ENCODE measurements at places on chromosomes 11 and 22. TPM values are rescaled to one million over a fixed set of nuclear protein-coding genes. Genes with fewer than 3 reads are reported as not detected.

The MMP1 gene
- 19.1 TPM for total RNA-seq

The FOXR1 gene
- total RNA-seq: not detected

The IGSF9B gene
- 2.9 TPM for total RNA-seq

The P2RX6 gene
- 2.2 TPM for total RNA-seq

The NLRP10 gene
- not detected for total RNA-seq

The RBMXL2 gene
- not detected for total RNA-seq

The MCHR1 gene
- not detected for total RNA-seq

The PAMR1 gene
- total RNA-seq: 12.4 TPM

DNA sequence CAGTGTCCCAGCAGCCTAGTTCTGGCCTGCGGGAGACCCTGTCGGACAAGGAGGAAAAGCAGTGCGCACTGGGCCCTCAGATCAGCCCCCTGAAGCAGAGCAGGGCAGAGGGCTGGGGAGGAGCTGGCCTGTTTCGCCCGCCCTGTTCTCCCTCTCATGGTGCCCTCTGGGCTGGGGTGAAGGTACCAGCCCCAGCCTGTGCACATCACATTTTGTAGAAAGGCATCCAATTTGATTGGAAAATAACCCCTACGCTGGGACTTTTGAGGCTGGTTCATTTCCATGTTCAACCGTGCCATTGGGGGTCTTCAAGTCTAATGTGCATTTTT is 832 bp upstream of the NAP1L4 start:
- no peak for DNase-seq

- no peak for DNase-seq
These were observed 12.0 kb downstream of the UPK3A start for GRCh38 chr22:45296628-45297297.

DNA sequence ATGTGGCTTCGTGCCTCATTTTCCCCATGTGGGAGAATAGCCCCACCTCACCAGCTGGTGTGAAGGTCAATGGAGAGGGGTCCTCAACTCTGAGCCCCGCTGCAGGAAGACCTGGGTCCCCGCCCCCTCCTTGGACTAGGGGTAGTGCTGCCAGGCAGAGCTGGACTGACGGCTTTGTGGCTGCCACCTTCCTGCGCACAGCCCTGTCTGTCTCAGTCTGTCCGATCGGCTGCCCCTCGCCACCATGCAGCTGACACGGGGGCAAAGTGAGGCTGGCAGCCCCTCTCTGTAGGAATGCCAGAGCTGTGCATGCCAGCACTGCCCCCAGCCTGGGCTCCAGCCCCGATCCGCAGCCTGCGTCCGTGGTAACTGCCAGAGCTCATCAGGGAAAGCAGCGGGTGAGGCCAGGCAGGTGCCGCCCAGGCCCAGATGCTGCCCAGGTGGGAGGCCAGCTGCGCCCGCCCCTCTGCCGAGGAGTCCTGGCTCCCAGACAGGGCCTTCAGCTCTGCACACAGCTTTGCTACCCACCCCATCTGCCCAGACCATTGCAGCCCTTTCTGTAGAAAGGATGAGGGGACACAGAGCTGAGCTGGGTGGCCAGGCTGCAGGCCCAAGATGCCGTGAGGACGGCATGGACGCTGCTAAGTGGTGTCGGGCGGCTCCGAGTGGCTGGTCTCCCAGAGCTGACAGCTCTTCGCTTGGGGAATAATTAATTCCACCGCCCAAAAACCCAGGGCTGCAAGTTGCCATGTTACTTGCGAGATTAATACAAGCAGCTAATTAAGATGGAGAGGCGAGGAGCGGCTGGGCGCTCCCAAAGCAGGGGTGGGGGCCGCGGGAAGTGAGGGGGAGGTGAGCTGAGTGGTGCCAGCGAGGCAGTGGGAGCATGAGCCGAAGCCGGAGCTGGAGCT is 19.5 kb upstream of the FLRT1 start:
- DNase-seq: no peak

DNA sequence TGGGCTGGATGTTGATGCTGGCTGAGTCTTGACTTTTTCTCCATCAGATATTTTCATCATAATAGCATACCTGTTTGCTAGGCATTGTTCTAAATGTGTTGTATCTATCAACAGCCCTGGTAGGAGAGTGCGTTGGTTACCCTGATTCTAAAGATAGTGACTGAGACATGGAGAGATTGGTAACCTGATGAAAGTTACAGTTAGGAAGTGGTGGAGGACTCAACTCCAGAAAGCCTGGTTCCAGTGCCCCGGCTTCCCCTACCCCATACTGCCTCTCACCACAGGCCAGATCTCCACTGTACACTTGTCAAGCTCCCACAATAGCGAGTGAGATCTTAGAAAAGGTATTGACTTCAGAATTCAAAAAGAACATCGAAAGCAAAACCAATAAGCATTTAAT is 22.8 kb upstream of the RELT start:
- DNase-seq: no peak

DNA sequence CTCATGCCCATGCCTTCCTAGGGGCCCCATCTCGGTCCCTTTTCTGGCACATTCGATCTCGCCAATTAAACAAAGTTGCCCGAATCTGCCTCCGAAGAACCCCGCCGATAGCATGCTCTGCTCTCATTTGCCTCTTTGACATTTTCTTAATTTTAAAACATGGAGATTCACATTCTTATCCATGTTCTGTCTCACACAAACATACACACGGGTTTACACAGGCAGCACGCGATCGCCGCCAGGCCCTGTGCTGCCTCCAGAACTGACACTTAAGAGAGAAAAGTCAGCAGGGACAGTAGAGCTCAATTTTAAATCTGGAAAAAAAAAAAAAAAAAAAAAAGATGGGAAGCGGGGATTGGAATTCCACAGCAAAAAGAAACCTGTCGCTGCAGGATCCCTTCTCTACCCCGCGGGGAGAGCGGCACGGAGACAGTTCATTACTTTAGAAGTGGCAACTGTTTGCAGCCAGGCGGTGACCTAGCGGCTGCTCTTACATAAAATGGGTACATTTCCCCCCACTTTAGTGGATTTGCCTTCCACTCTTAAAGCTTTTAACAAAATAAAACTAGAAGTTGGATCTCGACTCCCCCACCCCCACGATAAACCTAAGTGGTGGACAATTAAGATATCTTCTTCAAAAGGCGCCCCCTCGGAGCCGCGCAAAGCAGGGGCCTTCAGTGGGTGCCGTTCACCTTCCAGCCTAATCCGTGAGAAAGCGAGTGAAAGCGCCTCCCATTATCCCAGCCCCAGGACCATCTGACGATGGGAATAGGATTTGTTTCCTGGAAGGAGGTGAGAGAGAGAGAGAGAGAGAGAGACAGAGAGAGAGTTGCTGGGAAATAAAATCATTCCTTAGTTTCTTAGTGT is 13.7 kb downstream of the PAX6 start:
- DNase-seq: no peak

DNA sequence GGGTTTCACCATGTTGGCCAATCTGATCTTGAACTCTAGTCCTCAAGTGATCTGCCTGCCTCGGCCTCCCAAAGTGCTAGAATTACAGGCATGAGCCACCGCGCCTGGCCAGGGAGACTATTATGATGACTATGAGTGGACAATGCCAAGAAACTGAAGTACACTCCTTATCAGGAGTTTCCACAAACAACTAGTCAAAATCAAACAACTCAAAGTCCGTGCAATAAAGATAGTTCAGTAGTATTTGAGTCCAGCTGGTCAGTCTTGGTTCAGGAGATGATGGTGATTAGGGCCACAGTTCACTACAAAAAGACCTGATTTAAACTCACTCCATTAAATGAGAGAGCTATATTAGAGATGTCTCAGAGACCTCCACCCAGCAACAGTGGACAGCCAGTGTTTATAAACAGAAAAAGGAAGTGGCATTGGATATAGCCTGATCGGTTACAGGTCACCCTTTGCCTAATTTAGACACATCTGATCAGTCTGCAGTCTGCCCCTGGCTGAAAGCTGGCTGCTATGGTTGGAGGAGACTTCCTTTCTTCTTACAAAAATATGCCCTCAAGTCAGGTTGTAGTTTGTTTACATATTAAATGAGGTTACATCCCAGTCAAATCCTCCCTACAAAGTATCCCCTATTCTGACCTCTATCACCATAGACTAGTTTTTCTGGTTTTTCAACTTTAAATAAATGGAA is 17.0 kb downstream of the CD3E start:
- DNase-seq: no peak

DNA sequence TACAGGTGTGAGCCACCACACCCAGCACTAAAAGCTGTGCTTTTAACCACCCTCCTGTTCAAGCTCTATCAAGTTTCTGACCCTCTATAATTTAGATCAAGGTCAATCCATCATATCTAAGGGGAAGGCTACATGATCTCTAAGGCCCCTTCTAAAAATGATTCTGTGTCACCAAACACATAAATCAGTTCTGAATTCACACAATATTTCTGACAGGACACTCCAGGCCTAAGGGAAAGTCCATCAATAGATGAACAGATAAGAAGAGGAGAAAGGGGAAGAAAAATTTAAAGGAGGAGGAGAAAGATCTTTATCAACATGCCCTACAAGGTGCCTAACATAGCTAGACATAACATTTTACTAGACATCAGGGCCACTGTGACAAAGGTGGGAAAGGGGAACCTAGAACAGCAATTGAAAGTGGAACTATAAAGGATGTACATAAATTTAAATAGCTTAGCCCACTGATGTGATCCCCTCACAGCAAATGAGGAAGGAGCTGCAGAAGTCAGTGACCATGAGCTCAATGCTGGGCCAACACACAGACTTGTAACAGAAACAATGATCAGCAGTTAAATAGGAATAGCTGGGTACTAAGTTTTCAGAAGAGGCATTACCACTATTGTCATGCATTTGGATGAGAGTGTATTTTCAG is 4.7 kb downstream of the PRCP start:
- no peak for DNase-seq

DNA sequence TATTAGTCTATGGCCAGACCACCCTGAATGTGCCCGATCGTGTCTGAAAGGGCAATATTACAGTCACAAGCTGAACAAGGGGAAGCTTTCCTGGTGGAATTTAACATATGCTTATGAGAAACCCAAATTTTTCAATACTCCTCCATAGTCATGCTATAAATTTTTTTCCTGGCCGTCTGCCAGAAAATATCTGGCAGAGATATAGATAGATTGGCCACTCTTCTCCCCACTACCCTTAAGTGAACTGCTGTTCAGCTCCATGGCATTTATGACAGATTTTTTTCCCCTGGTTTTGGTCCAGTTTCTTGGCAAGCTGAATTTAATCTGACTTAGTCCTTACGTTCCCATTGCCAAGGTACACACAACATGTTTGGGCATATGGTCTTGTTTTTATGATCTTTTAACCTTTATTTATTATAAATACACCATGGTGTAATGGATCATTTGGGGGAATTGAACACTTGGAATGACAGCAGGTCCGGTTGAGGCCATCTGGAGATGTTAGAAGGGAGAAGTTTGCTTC is 328.5 kb downstream of the CNTN5 start:
- DNase-seq: no peak

GRCh38 chr22:26447584-26448329 is 18.7 kb downstream of the ASPHD2 start:
- no peak for DNase-seq

- no peak for DNase-seq
These were observed 18.1 kb upstream of the HSPA8 start for GRCh38 chr11:123080015-123080414.

DNA sequence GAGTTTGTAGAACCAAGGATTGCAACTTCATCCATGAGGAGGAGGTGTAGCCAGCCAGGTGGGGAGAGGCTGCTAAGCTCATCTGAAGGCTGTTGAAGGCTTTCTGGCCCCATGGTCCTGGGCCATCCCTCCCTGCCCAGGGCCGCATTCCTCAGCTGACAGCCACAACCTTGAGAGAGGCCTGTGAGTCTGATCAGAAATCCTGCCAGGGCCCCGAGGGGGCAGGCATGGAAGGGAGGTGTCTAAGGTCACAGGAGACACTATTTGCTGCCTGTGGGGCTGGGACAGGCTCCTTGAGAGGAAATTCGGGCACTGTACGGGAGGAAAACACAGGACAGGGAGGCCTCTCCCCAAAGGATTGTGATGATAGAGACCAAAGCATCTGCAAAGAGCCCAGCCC is 88.1 kb upstream of the IGLL5 start:
- no peak for DNase-seq

DNA sequence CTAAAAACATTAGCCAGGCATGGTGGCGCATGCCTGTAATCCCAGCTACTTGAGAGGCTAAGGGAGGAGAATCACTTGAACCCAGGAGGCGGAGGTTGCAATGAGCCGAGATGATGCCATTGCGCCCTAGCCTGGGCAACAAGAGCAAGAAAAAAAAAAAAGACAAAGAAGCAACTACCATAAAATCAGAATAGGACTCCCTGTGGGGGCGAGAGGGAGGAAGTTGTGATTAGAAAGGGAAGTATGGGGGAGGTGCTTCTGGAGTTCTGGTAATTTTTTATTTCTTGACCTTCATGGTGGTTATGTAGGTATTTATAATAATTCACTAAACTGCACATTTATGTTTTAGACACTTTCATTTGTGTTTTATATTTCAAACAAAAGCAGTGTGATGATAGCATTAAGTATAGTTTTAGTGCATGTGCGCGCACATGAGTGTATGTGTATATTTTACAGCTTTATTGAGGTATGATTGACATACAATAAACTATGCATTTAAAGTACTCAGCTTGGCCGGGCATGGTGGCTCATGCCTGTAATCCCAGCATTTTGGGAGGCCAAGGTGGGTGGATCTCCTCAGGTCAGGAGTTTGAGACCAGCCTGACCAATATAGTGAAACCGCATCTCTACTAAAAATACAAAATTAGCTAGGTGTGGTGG is 43.5 kb downstream of the SIK2 start:
- no peak for DNase-seq

DNA sequence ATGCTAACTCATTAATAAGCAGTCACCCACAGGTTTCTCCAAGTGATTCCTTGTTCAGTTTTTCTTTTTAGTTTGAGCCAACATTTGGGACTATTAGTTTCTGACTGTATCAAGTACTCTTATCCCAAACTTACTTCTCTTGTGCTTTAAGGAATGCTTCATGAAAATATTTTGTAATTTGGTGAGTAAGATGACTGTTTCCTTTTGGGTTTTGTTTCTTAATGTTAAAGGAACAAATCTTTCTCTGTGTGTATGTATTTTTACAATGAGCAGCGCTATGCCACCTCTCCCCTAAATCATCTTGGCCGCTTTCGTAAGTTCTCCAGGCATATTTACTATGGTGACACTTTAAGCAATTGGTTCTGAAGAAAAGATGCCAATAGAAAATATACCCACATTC is 72.4 kb downstream of the LDLRAD3 start:
- DNase-seq: no peak

DNA sequence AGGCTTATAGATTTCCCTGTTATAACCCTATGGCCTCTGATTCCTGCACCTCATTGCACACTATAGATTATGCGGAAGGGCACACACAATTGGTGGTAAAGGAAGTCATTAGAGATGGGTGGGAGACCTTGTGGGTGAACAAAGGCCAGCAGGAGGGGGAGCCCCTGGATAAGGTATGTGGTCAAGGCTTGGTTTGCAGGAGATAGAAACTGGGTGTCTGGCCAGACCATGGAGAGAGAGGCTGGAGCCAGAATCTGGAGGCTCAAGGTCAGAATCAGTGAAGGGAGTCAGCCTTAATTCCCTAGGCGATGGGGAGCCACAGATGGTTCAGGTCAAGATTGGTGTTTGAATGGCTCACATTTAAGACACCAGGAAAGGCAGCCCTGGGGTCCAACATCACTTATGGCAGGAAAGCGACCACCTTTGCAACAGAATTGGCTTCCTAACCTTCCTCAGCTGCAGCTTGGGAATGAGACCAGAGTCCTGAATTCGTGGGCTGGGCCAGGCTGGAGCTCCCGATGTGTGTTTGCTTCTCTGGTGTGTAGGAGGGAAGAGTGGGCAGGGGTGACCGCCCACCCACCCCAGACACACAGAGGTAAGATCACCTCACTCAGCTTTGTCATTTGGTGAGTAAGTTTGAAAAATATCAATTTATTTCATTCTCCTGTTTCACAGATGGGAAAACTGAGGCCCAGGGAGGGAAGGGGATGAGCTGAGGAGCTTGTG is 22.7 kb upstream of the SCUBE1 start:
- DNase-seq: no peak

GRCh38 chr22:31020334-31020733 is 51.3 kb downstream of the TUG1 start:
- DNase-seq: no peak

Measured in upper lobe of right lung (tissue), 1 donor.